ENCODE measurements at places on chromosomes 13 and 19. TPM values are rescaled to one million over a fixed set of nuclear protein-coding genes. Genes with fewer than 3 reads are reported as not detected.

ZNF570 gene
- 7.7 TPM for total RNA-seq

ZNF773 gene
- total RNA-seq = 9.9 TPM

LENG9 gene
- 11.0 TPM for total RNA-seq

CEBPA gene
- total RNA-seq = 22.2 TPM

SMIM17 gene
- total RNA-seq = 0.81 TPM

TGFBR3L gene
- total RNA-seq = 0.52 TPM

SIGLEC8 gene
- 11.0 TPM for total RNA-seq

EBI3 gene
- total RNA-seq = 5.6 TPM

FGF22 gene
- 0.17 TPM for total RNA-seq

ZNF829 gene
- total RNA-seq = 4.4 TPM

DNA sequence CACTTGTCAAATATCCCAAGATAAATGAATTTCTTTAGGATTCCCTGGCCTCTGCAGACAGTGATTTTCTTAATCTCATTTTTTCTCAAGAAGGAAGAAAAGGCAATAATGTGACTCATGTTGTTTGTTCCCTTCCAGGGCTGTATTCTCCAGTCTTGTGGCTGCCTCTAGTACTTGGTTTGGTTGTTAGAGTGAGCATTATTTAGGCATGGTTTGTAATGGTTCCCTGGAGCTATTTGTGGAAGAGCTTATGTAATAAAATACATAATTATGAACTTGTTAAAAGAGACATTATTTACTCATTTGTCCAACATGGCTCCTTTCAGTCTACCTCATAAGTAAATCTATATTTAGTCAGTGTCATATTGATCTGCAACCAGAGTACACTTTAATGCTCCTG lies 270.4 kb downstream of the DCT start:
- no peak for DNase-seq

- DNase-seq = peak; percentile 58
Measured at GRCh38 chr19:11481534-11482383, 913 bp upstream of the ELAVL3 start.

DNA sequence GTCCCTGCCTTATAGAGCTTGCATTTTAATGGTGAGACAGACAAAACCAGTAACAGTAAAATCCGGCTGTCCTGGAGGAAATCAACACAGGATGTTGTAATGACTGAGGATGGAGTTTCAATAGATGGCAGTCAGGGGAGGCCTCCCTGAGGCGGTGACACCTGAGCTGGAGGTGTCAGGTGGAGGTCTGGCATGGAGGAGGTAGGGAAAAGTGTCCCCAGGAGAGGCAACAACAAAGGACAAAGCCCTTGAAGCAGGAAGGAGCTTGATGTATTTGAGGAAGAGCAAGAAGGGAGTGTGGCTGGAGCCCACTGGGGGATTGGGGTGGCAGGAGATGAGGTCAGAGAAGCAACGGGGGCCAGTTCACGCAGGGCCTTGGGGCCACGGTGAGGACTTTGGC lies 7.8 kb downstream of the GRIN2D start:
- no peak for DNase-seq

GRCh38 chr13:65697843-65698242 lies 1532.3 kb downstream of the PCDH9 start:
- DNase-seq = no peak

- no peak for DNase-seq
Measured at GRCh38 chr13:46012404-46012803, 40.1 kb downstream of the ZC3H13 start.

DNA sequence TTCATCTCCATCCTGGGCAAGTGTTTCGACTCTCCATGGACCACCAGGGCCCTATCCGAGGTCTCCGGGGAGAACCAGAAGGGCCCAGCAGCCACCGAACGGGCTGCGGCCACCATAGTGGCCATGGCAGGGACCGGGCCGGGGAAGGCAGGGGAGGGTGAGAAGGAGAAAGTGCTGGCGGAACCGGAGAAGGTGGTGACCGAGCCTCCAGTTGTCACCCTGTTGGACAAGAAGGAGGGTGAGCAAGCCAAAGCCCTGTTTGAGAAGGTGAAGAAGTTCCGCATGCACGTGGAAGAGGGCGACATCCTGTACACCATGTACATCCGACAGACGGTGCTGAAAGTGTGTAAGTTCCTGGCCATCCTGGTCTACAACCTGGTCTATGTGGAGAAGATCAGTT lies 4.7 kb upstream of the MAP2K7 start:
- DNase-seq = no peak

- no peak for DNase-seq
Measured at GRCh38 chr19:1533510-1534150, 9.8 kb downstream of the PLK5 start.

GRCh38 chr19:1567116-1567847 lies 843 bp downstream of the MEX3D start:
- no peak for DNase-seq

DNA sequence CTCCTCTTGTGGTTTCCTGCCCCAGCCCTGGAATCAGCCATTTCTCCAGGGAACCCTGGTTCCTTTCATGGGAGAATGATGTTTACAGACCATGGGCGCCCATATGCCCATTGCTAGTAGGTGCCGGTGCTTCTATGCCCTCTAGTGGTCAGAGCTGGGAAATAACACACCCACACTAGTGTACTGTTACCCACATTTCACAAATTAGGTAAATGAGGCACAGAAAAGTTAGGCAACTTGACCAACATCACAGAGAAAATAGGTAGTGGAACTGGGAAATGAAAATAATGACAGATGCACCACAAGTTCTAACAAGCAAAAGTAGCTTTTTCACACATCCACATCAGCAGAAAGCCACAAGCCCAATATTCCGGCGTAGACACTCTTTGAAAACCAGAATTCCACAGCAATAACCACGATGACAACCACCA lies 1.3 kb upstream of the CEACAM3 start:
- DNase-seq = peak; percentile 59

DNA sequence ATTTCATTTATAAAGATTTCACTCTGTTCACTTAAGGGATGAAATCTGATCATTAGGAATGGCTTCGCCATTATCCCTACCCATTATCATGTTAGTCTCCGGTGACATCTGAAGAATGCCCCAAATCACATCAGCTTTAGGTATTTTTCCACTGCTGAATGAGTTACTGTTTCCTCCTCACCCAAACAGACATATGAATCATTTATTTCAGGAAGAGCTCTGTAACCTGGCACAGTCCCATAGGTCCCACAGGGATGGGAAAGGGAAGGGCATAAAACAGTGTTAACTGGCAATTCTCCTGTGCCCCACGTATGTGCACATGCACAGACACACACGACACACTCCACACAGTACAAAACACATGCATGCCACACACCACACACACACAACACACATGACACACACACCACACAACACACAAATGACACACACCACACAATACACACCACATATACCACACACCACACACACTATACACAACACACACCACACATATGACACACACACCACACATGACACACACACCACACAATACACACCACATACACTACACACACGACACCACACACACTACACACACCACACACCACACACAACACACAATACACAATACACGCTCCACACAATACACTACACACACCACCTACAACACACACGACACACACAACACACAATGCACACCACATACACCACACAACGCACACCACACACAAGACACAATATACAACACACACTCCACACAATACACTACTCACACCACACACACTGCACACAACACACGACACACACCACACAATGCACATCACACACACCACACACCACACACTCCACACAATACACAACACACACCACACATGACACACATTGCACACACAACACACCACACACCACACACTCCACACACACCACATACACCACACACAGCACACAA lies 15.4 kb downstream of the TMEM255B start:
- DNase-seq = no peak

DNA sequence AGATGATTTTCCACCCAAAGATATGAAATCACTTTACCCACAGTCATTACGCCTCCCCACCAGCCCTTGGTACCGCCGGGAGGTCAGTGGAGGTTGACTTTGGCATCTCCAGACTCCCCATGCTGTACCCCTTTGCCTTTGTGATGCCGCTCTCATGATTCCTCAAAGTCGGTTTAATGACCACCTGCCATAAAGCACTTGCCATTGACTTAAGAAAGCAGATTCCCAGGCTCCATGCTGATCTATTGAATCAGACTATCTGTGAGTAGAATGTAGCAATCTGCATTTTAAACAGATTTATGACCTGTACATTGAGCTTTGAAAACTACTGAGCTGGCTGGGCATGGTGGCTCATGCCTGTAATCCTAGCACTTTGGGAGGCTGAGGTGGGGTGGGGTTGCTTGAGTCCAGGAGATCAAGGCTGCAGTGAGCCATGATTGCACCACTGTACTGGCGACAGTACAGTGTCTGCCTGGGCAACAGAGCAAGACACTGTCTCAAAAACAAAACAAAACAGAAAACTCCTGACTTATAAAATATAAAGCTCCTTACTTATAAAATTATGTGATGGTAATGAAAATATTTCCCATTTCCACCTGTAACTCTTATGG lies 235.2 kb downstream of the KLF5 start:
- no peak for DNase-seq

DNA sequence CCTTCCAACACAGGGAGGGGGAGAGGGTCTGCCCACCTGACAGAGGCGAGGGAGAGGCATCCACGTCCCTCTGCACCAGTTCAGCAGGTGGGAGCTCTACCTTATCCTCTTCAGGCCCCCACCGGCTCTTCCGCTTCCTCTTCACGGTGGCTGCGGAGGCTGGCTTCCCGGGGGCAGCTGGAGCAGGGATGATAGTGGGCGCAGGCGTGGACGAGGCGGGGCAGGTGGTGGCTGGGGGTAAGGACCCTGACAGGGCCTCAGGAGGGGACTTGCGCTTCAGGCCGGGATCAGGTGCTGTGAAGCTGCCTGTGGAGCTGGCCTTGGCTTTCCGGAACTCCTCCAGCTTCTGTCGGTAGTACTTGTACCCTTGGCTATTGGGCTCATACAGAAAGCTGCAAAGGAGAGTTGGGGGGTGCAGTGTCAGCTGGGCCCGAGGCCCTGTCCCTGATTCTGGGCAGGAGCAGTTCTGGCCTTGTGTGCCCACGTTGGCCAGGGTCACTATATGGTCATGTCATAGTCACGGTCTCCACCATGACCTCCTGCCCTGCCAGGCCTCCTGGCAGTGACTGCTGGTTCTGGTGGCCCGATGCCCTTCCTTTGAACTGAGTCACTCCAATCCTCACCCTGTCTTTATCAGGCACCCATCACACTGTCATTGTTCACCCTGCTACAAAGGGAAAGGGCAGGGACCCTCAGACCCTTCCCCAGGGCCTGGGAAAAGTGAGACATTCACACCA lies 23.2 kb downstream of the SUGP1 start:
- no peak for DNase-seq

DNA sequence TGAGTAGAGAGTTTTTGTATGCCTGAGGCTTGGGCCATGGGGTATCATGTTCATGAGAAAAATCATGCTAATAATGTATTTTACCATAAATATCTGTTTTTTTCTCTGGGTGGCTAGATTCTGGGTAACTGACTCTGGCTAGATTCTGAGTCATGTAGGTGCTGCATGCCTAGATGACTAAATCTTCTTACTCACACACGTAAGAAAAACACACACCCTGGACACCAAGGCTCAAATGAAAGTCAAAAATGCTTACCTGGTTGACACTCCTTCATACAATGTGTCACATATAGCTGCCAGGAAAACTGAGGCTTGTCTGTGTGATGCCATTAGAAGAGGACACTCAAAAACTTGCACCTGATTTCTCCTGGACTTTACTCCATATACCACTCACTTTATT lies 597.4 kb upstream of the SLITRK1 start:
- DNase-seq = no peak

DNA sequence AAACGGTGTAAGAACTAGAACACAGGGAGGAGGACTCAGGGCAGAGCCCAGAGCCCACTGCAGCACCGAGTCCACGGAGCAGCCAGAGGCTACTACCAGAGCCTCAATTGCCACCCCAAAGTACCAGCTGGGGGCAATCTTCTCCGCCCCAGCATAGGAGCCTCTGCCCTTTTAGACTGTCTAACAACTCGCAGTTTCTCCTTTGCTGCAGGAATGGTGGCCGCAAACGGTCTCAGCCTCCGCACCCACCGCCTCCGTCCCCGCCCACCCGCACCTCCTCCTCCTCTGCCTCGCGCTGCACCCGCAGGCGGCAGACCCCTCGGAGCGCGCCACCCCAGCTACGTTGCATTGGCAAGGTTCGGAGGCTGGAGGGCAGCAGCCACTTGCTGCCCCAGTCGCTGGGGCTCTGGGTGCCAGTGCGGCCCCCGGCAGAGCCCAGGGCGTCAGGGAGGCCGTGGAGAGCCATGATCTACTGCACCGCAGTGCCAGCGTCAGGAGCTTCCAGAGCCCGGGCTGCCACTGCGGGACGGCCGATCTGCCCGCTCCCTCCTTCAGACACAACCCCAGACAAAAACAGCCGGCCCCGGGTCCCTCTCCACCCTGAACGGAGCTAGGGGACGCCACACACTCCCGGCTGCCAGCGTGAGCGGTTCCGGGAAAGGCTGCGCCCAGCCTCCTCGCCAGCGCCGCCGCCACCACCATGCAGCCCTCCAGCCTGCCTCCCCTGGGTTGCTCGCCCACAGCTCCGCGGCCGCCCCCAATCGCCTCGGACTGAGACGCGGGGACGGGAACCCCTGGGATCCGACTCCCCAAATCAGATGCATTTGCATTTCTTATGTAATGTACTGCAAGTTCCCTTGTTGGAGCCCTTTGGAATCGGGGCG lies 1.8 kb downstream of the FGF14 start:
- DNase-seq = no peak
